ENCODE measurements at places on chromosomes 12 and 14.

GRCh38 chr12:125794401-125794800 is 729.2 kb downstream of the AACS start:
- DNase-seq: no peak

GRCh38 chr14:104874110-104874531 is 9.1 kb downstream of the CEP170B start:
- no peak for DNase-seq

DNA sequence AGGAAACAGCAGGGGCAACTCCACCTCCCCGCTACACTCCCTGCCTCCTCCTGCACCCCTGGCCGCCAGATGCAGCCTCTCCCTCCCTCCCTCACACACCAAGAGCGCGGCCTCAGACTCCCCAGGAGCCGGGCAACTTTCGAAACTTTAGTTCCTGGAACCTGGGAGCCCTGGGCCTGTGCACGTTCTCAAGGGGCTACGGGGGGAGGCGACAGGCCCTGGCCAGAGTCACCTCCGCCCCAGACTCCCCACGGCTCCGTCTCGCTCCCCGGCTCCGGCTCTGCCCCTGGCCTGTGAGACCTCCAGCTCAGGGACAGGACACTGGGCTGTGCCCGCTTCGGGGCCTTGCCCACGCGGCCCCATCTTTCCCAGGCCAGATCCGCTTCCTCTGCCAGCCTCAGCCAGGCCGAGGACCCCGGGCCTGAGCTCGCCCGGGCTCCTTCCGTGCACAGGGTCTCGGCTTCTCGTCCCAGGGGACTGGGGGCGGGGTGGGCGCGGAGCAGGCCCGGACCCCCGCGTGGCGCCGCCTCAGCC is 5.5 kb downstream of the AMN start:
- DNase-seq: no peak

GRCh38 chr12:98419795-98420404 is 95.5 kb upstream of the TMPO start:
- DNase-seq: no peak

GRCh38 chr12:12720052-12720451 is 2.9 kb downstream of the CDKN1B start:
- no peak for DNase-seq

DNA sequence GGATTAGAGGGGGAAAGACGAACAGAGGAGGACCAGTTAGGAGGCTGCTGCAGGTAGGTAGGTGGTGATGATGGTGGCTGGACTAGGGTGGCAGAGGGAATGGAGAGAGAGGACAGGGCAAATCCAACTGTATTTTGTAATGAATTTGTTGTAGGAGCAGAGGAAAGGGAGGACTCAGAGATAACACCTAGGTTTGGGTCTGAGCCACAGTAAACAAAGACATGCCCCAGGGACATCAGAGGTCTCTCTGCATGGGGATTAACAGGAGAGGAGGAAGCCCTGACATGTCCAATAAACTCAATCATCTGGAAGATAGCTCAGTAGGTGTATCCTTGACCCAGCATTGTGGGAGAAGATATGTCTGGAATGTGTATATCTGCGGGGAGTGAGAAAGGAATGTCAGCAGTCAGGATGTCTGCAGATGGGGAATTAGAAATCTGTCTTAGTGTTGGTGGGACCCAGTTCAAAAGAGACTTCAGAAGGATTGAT is 4.7 kb upstream of the SLC48A1 start:
- DNase-seq: no peak

GRCh38 chr12:49920241-49920914 is 16.7 kb upstream of the FAIM2 start:
- peak; percentile 16 for DNase-seq

- peak; percentile 86 for DNase-seq
Observed at GRCh38 chr12:96198965-96199364, 4.8 kb downstream of the ELK3 start.

GRCh38 chr12:3671330-3672112 is 81.4 kb downstream of the CRACR2A start:
- no peak for DNase-seq

- no peak for DNase-seq
Observed at GRCh38 chr12:96033549-96034389, 1.6 kb downstream of the LTA4H start.

- DNase-seq: no peak
Observed at GRCh38 chr14:69955855-69956845, 76.9 kb downstream of the SMOC1 start.

GRCh38 chr12:117367006-117367638 is 5.7 kb upstream of the NOS1 start:
- DNase-seq: peak; percentile 61

DNA sequence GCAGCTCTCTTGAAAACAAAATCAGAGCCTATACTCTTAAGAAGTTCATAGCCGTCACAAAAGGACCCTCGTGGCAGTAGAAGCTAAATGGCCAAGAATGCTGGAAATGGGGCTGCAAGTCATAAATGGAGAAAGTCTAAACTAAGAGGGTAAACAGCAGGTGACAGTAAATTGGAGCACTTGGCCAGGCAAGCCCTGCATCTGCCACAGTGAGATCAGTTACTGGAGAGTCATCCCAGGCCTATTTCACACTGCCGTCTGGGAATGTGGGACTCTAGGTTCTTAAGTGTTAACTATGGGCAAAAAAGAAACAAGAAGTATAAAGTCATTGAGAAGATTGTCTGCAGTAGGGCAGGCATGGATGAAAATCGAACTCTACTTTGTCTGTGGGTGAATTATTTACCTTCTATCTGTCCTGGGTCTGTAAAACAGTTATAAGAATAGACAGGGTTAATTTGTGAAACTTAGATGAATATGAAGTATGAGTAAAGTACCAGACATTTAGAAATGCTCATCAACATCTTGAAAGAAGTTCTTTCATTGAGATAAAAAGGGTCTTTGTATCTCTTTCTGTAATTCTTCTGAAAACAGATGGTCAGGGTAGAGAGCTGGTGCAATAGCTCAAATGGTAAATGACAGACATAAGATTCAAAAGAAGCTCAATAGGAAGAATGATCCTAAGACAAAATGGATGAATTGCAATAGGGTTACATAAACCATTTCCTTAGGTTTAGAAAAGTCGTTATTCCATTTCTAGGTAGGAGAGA is 792.5 kb downstream of the DIO2 start:
- no peak for DNase-seq

- no peak for DNase-seq
Observed at GRCh38 chr12:115437061-115437567, 753.1 kb upstream of the TBX3 start.

DNA sequence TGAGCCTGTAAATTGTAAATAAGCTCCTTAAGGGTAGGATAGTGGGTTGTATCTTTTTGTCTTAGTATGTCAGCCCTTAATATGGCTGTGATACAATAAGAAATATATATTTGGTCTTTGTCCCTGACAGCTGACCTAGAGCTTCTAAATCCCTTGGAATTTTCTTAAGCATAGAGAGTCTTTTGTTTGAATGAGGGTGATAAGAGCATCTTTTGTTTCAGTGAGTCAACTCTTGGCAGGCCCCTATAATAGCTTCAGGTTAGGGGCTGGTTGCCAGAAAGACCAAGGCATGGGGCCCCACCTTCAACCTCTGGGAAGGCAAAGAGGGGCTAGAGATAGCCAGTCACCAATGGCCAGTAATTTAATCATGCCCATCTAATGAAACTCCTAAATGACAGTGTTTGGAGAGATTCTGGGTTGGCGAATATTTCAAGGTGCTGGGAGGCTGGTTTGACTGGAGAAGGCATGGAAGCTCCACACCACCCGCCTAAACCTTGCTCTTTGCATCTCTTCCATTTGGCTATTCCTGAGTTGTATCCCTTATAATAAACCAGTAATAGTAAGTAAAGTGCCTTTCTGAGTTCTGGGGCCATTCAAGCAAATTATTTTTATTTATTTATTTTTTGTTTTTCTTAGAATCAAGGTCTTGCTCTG is 10.5 kb downstream of the PALS1 start:
- no peak for DNase-seq

DNA sequence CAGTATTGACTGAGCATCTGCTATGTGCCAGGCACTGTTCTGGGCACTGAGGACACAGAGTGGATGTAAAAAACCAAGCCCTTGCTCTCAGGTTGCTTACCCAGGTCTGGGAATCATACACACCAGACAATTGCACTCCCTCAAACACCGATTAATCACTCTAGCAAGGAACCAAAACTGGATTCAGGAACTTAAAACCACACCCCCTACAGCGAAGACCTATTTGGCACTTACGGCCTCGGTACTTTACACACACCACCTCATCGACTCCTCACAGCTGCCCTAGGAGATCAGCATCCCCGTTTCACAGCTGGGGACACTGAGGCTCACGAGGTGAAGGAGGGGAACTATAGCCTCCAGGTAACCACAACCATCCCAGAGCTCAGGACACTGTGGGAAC is 1.6 kb downstream of the GLTP start:
- DNase-seq: no peak

DNA sequence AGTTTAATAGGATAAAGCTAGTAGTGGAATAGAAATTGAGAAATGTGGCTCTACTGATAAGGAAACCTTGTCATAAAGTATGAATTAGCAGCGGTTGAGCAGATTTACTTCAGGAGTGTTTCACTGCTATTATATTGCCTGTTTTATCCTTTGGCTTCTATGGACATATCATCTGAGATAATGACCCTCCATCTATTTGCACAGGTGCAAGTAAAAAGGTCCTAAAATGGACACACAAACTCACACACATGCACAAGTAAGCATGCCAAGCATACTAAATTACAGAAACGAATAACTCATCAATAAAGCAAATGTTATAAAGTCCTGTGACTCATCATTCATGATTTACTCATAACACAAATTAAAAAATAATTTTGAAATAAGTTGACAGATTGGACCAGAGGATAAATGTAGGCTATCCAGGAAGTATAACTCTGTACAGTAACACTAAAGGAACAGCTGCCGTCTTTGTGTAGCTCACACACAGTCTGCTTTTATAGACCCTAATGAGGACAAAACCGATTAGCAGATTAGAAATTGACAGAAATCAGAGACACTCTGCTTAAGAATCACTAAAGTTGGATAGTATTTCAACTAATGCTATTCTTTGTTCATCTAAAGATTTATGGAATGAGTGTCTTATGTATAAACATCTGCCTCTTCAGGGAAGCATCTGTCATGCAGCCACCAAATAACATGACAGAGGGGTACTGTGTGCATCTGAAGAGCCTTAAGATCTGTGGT is 73.9 kb downstream of the SYT1 start:
- DNase-seq: no peak

DNA sequence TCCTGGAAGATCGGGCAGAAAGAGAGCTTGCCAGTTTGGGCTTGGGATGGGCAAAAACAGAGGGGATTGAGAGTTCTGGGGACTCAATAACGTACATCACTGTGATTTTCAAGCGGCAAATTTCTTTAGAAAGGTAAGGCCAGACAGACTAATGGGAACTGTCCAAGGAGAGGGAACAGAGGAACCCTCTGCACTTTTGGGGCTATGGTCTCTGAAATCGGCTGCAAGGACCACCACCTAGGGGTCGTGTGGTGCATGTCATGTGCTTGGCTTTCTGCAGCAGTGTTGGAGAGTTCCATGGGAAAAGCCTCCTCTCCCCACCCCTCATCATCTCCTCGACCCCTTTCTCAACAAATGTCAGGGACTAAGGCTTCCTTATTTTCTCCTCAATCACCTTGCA is 79.6 kb downstream of the PPM1A start:
- DNase-seq: no peak

GRCh38 chr12:23055004-23055403 is 430.0 kb downstream of the ETNK1 start:
- peak; percentile 5 for DNase-seq

DNA sequence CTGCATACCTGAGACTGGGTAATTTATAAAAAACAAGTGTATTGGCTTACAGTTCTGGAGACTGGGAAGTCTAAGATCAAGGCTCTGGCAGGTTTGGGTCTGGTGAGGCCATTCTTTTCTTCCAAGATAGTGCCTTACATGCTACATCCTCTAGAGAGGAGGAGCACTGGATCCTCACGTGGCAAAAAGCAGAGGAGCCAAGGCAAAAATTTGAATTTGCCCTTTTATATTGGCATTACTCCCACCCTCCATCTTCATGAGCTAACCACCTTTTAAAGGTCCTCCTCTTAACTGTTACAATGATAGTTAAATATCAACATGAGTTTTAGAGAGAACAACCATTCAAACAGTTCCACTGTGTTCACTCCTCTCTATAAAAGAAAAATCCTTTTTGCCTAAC is 286.3 kb upstream of the SEL1L start:
- no peak for DNase-seq

DNA sequence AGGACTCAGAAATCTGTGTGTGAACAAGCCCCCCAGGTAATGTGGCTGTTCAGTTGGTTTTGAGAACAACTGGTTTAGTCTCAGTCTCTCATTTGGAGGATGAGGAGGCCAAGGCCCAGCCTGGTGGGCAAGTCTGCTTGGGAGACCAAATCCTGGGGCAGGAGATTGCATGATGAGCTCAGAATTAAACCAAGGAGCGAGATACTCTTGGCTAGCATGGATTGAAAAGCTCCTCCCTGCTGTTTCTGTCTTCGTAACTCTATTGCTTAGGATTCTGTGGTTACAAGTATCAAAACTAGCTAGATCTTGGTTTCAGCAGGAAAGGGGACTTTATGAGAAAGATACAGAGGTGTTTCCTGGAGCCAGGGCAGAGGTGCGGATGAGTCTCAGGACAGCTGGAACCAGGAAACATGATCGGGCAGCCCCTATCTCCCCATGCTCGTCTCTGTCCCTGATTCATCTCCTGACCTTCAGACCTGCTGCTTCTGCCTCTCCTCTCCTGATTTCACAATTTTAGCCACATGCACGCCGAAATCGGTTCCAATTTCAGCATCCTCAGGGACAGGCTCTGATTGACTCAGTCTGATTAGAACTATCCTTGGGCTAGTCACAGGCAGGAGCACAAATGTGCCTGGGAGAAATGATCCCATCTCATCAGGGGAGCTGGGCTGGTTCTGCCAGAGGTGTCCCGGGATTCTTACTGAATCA is 40.2 kb upstream of the RIN3 start:
- peak; percentile 87 for DNase-seq

DNA sequence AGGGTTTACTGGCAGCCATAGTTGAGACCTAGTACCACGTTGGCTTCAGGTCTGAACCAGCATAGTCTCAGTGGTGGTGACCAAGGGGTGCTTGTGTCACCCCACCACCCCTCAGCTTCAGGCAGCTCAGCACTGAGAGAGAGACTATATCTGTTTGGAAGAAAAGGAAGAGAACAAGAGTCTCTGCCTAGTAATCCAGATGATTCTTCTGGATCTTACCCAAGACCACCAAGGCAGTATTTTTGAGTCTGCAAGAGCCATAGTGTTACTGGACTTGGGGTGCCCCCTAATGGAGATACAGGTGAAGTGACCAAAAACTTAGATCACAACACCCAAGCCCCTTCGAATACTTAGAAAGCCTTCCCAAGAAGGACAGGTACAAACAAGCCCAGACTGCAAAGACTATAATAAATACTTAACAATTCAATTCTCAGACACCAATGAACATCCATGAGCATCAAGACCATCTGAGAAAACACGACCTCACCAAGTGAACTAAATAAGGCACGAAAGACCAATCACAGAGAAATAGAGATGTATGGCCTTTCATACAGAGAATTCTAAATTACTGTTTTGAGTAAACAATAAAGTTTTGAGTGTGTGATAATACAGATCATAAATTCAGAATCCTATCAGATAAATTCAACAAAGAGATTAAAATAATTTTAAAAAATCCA is 107.0 kb downstream of the HELB start:
- peak; percentile 75 for DNase-seq

GRCh38 chr14:35155962-35156361 is 33.6 kb downstream of the PRORP start:
- DNase-seq: peak; percentile 53

- no peak for DNase-seq
Observed at GRCh38 chr14:21077672-21078071, 7.6 kb downstream of the ARHGEF40 start.

GRCh38 chr14:33218026-33218425 is 279.3 kb downstream of the NPAS3 start:
- DNase-seq: no peak
